ENCODE measurements at places on chromosomes 3 and 15. TPM values are rescaled to one million over a fixed set of nuclear protein-coding genes. Genes with fewer than 3 reads are reported as not detected.

TMEM40 gene
- 61.0 TPM for total RNA-seq

CRYGS gene
- total RNA-seq = 0.23 TPM

UPK1B gene
- 179 TPM for total RNA-seq

SNTN gene
- total RNA-seq = not detected

C3orf20 gene
- not detected for total RNA-seq

TARS3 gene
- total RNA-seq = 5.2 TPM

BUB1B gene
- 20.3 TPM for total RNA-seq

LRTM1 gene
- total RNA-seq = not detected

POC1A gene
- total RNA-seq = 10.6 TPM

UROC1 gene
- not detected for total RNA-seq

CACNA1D gene
- not detected for total RNA-seq

EFCC1 gene
- not detected for total RNA-seq

SLC27A2 gene
- 7.3 TPM for total RNA-seq

EFL1 gene
- 11.1 TPM for total RNA-seq

EFCAB12 gene
- total RNA-seq = not detected

FEZF2 gene
- total RNA-seq = not detected

CHRFAM7A gene
- total RNA-seq = 1.1 TPM

NPAP1 gene
- total RNA-seq = not detected

ZBED2 gene
- total RNA-seq = 21.3 TPM
